Osteocyte (in vitro differentiated cells): ENCODE measurements at places on chromosomes 3 and 15. TPM values are rescaled to one million over a fixed set of nuclear protein-coding genes. Genes with fewer than 3 reads are reported as not detected.

GRCh38 chr15:35308802-35309201 lies 223.7 kb upstream of the NANOGP8 start:
- H3K4me3 ChIP-seq = peak overlapping the region; percentile 7
- peaks cover 2% of the 10 kb centered on the region for H3K36me3 ChIP-seq

DNA sequence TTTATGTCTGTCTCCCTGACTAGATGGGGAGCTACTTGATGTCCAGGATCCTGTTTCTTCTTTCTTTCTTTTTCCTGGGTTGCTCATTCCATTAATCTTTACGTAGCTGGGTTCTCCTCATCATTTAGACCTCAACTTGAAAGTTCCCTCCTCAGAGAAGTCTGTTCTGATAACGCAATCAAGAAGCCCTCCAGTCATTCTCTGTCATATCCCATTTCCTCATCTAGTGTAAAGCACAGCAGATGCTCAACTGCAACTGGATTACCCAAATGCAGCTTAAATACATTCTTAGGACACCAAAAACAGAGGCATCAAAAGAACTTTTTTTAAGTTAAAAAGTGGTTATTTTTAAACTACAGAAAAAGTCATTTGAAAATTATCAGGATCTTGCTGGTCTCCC lies 51.7 kb upstream of the ST3GAL6 start:
- no peak for DNase-seq
- H3K27ac ChIP-seq = no peak overlapping the region
- peaks cover 2% of the 10 kb centered on the region for H3K27me3 ChIP-seq
- H3K4me3 ChIP-seq = no peak overlapping the region
- no peaks in the 10 kb centered on the region for H3K36me3 ChIP-seq

DNA sequence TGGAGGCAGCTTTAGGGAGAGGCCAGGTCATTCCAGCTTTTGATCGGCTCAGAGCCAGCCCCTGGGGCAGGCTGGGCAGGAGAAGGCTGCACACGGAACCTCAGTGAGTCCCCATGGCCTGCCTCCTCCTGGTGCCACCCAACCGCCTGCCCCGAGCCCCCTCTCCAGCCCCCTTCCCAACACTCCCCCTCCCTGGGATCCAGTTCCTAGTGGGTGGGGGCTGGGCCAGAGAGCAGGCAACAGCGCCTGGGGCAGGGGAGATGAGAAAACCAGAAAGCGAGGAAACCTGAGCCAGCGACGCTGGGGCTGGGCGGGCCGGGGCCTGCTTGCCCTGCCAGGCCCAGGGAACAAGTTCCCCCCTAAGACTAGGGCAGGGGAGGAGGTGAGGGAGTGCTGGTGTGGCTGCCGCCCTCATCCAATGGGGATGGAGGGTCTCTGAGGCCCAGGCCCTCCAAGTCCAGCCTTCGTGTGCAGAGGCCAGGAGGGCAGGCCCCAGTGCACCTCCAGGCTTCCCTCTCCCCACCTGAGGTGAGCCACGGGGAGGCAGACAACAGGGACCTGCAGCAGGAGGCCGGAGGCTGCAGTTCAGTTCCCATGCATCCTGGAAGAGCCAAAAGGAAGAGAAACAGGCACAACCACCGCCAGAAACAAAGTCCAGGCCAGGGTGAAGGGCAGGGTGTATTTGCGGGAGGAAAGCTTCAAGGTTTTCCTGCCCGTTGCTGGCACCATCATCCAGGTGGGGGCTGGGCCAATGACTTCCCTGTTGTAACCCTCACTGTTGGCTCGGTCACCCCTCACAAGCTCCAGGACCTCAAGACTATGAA lies 4.0 kb upstream of the SEMA3F start:
- H3K27me3 ChIP-seq = peaks cover 18% of the 10 kb centered on the region
- DNase-seq = no peak
- H3K36me3 ChIP-seq = no peaks in the 10 kb centered on the region
- H3K4me1 ChIP-seq = peaks cover 23% of the 10 kb centered on the region

DNA sequence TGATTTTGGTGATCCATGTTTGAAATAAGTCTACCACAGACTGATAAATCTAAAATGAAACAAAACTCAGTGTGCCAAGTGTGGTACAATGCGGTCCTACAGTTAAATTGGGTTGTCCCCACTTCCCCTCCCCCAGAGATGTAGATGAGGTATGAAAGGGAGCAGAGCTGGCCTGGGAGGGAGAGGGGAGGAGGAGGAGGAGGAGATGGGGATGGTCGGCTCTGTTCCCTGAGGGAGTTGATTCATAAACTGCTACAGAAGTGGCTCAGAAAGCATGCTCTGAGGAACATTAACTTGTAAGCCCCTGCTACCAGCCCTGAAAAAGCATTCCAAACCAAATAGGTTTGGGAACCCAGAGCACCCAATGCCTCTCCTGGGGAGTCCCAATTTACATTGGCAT lies 28.0 kb upstream of the CHRNB4 start:
- H3K27me3 ChIP-seq = peaks cover 48% of the 10 kb centered on the region
- H3K4me1 ChIP-seq = peaks cover 4% of the 10 kb centered on the region
- no peak overlapping the region for H3K4me3 ChIP-seq
- DNase-seq = no peak
- no peak overlapping the region for H3K27ac ChIP-seq

DNA sequence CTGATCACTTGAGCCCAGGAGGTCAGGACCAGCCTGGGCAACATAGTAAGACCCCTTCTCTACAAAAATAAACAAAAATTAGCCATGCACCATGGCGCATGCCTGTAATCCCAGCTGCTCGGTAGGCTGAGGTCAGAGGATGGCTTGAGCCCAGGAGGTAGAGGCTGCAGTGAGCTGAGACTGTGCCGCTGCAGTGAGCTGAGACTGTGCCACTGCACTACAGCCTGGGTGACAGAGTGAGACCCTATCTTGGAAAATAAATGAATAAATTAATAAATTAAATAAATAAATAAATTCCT lies 10.8 kb downstream of the SHISA5 start:
- no peak overlapping the region for H3K4me3 ChIP-seq
- peaks cover 11% of the 10 kb centered on the region for H3K36me3 ChIP-seq
- H3K27ac ChIP-seq = no peak overlapping the region
- no peaks in the 10 kb centered on the region for H3K4me1 ChIP-seq
- H3K27me3 ChIP-seq = no peaks in the 10 kb centered on the region

- DNase-seq = no peak
- H3K36me3 ChIP-seq = no peaks in the 10 kb centered on the region
Observed at GRCh38 chr3:183524476-183524875, 31.0 kb downstream of the KLHL6 start.

DNA sequence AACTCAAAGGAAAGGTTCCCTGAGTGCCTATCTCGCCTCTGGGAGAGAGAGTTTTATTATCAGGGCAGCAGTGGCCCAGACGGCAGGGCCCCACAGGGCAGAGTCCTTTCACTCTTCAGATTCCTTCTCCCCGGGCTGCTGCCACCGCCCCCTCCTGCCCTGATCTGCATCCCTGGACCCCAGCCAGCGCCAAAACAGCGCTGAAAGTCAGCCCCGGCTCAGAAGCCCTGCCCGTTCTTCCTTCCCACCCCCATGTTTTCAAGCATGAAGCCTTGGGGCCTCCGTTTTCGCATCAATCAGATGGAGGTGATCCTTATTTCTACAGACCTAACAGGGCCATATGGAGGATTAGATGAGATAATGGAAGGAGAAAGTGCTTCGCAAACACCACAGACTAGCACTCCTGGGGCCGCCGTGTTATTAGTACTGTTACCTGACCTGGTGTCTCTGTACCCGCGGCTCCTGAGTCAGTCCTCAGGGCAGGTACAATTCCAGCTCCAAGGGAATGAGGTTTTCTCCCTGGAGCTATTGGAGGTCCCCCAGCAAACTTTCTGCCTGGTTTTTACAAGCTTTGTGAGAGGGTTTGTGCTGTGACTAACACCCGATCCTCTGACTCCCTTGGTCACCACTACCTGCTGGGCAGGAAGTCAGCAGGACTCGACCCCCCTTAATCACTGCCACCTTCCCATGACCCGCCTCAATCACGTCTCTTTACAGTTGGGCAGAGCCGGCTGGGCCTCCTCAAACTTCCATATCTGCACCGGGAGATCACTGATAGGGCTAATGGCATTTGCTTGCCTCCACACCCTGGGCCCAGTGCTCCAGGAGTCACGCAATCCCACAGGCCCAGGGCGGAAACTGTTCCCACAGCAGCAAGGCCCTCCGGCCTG lies 39.5 kb upstream of the TSEN2 start:
- no peaks in the 10 kb centered on the region for H3K36me3 ChIP-seq
- peaks cover 42% of the 10 kb centered on the region for H3K4me1 ChIP-seq
- H3K4me3 ChIP-seq = no peak overlapping the region
- no peaks in the 10 kb centered on the region for H3K27me3 ChIP-seq
- no peak for DNase-seq

DNA sequence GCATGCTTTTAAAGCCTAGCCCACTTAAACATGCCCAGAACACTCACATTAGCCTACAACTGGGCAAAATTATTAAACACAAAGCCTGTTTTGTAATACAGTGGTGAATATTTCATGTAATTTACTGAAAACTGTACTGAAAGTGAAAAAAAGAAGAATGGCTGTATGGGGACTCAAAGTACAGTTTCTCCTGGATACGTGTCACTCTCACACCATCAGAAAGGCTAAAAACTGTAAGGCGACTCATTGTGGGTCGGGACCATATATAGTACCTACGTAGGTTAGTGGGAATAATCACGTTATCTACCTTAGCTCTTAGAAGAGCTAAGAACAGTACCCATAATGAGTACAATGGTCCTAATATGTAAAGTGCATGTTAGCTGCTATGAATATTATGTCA lies 80.2 kb upstream of the SPATA12 start:
- no peaks in the 10 kb centered on the region for H3K27me3 ChIP-seq
- no peak for DNase-seq
- no peak overlapping the region for H3K4me3 ChIP-seq
- no peak overlapping the region for H3K27ac ChIP-seq
- H3K36me3 ChIP-seq = no peaks in the 10 kb centered on the region

DNA sequence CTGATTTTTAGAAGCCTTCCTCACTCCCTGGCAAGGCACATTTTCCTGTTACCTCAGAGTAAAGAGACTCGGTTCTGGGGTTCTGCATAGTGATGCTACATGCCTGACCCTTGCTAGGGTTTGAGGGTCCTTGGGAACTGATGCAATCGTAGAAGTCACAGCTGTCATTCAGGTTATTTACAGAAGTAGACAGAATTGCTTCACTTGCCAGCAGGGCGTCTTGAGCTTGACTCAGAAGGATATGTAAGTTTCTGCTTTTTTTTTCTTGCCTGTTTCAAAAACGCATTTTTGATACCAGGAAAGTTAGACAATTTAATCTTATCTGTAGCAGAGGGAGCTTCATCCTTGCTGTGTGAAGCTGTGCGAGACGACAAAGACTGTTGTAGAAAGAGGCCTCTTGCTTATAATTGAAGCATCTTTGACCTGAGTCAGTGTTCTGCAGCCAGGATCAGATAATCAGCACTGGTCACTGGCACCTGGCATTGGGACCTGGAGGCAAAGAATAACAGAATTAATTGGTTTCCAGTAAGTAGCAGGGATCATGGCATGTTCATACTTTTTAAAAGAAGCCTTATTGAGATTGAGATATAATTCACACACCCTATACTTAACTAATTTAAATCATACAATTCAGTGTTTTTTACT lies 24.8 kb downstream of the CACNA1D start:
- H3K36me3 ChIP-seq = no peaks in the 10 kb centered on the region
- peaks cover 19% of the 10 kb centered on the region for H3K27me3 ChIP-seq
- no peak overlapping the region for H3K4me3 ChIP-seq
- DNase-seq = no peak
- H3K27ac ChIP-seq = no peak overlapping the region

DNA sequence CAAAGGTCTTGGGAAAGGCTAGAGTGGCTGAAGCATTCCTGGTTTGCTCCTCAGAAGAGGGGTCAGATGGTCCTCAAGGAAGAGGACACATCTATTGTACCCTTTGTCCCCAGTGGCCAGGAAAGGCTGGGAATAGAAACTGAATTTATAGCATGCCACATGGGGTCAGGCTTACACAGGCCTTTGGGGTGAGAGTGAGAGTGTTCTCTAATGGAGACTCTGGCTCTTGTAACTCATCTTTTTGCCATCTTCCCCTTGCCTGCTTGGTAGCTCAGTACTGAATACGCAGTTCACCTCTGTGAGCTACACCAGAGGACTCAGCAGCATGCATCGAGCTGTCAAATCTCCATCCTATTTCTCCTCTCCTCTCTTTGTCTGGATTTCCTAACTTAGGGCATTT lies 87.5 kb downstream of the ATP2B2 start:
- H3K27me3 ChIP-seq = peaks cover 47% of the 10 kb centered on the region
- DNase-seq = no peak
- no peak overlapping the region for H3K4me3 ChIP-seq
- H3K27ac ChIP-seq = no peak overlapping the region
- no peaks in the 10 kb centered on the region for H3K4me1 ChIP-seq

- H3K4me1 ChIP-seq = peaks cover 40% of the 10 kb centered on the region
- H3K27ac ChIP-seq = no peak overlapping the region
- no peaks in the 10 kb centered on the region for H3K36me3 ChIP-seq
- DNase-seq = no peak
Observed at GRCh38 chr3:184656458-184656828, 55.4 kb downstream of the MAGEF1 start.

Gene CCDC39
- total RNA-seq = not detected in 2 replicates

Gene TMEM207
- not detected in 2 replicates for total RNA-seq

Gene XCR1
- total RNA-seq = not detected in 2 replicates

Gene FOXB1
- not detected in 2 replicates for total RNA-seq

Gene DCBLD2
- total RNA-seq = 83.2 and 85.5 TPM in 2 replicates

Gene CCR9
- not detected in 2 replicates for total RNA-seq

Gene CKMT1B
- not detected in 2 replicates for total RNA-seq
